M059J (cell line): ENCODE measurements at places on chromosomes 5 and 9. TPM values are rescaled to one million over a fixed set of nuclear protein-coding genes. Genes with fewer than 3 reads are reported as not detected.

GRCh38 chr5:39762761-39763160, 338.0 kb upstream of the DAB2 start:
- no peak for DNase-seq

GRCh38 chr5:93611976-93612854, 29.2 kb downstream of the NR2F1 start:
- DNase-seq: peak; percentile 46

GRCh38 chr5:111494355-111494999, 17.9 kb downstream of the STARD4 start:
- DNase-seq: no peak

GRCh38 chr5:54180630-54181031, 129.7 kb downstream of the ARL15 start:
- peak; percentile 13 for DNase-seq

- DNase-seq: peak; percentile 25
Observed at GRCh38 chr5:119255571-119256356, 100.1 kb upstream of the TNFAIP8 start.

- DNase-seq: no peak
Observed at GRCh38 chr5:72295539-72295938, 24.5 kb downstream of the MRPS27 start.

- DNase-seq: peak; percentile 25
Observed at GRCh38 chr9:18274693-18275092, 199.3 kb upstream of the ADAMTSL1 start.

GRCh38 chr5:118844351-118844750, 144.0 kb downstream of the DTWD2 start:
- DNase-seq: no peak

DNA sequence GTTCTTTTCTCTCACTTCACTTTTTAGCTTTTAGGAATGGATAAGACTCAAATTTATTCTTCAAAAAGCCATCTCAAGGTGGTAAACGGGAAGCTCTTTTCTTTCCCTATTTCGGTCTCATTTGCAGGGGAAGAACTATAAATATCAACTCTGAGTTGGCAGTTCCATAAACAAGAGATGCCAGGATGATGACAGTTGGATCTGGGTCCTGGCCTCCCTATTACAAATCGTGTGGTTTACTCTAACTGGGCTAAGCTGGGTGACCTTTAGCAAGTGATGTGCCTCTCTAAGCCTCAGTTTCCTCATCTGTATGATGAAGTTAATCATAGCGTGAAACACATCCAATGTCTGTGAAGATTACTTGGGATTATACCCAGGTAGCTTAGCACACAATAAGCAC, 44.2 kb downstream of the TLE4 start:
- DNase-seq: peak; percentile 78

DNA sequence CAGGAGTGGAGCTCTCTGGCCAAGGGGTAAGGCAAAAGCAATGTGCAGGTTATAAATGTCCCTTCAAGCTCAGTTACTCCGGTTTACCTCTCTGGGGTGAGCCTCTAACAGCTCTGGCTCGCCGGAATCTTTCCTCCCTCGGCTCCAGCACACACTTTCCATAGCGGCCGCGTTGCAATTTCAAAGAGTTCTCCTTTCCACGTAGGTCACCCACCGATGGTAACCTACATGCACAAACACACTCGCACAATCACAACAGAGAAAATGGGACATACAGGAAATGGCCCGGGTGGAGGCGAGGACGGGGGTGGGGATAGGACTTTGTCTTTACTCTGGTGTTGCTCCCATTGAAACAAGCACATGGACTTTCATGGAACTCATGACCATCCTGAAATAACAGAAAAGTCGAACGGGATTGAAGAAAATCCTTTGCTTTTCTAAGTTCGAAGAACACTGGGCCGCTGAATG, 1.2 kb downstream of the LHFPL2 start:
- peak; percentile 50 for DNase-seq

DNA sequence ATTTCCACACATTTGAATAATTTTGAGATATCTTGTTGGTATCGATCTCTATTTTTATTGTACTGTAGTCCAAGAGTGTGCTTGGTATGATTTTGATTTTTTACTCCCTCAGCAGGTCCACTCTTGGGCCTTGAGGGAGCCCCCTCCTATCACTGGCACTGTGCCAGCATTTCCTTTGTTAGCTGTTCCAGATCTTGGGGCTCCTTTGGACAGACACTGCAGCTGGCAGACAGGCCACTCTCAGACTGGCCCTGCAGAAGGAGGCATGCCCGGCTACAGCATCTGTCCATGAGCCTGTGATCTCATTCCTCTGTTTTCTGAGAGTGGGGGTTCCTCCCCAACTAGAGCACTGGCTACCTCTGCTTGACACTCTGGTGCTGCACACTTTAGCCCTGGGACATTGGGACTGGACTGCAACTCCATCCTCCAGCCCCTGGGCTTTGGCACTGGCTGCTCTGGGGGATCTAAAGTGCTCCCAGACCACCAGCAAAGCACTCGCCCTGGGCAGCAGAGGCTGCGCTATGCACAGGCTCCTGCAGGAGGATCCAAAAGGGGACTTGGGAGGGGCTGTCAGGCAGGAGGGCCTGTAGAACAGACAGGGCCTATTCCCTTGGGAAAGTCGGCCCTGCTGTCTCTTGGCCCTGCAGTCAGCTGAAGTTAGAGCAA, 271.3 kb upstream of the DMAC1 start:
- no peak for DNase-seq

- no peak for DNase-seq
Observed at GRCh38 chr5:157172403-157172802, 6.3 kb upstream of the GARIN3 start.

ROR2 gene
- 0.94 and 2.9 TPM in 2 replicates for total RNA-seq

ENTR1 gene
- total RNA-seq: 42.3 and 64.2 TPM in 2 replicates
